Activated T-cell treated with anti-CD3 and anti-CD28 coated beads, Interleukin-2, amount 50 U/mL, for 4 hours (primary cell): ENCODE measurements at places on chromosomes 1 and 21. TPM values are rescaled to one million over a fixed set of nuclear protein-coding genes. Genes with fewer than 3 reads are reported as not detected.

The FHAD1 gene
- total RNA-seq, result 0.20 TPM

The CYP4A22 gene
- total RNA-seq, result not detected

The TPTE gene
- not detected for total RNA-seq

The NOS1AP gene
- 0.05 TPM for total RNA-seq

The SYT14 gene
- total RNA-seq, result not detected

The HORMAD1 gene
- total RNA-seq, result not detected

The CRNN gene
- total RNA-seq, result not detected

The ALPL gene
- total RNA-seq, result 0.33 TPM

The PROX1 gene
- 0.03 TPM for total RNA-seq

The KIF2C gene
- total RNA-seq, result 8.1 TPM

The PLPPR5 gene
- not detected for total RNA-seq

The TMEM63A gene
- total RNA-seq, result 7.1 TPM

The SERTAD4 gene
- total RNA-seq, result not detected

The HTR1D gene
- not detected for total RNA-seq

The IGFN1 gene
- total RNA-seq, result not detected

The S100PBP gene
- 14.9 TPM for total RNA-seq

The SFT2D2 gene
- 37.1 TPM for total RNA-seq

The KPRP gene
- not detected for total RNA-seq

The CHRM3 gene
- total RNA-seq, result 0.46 TPM

The SLC45A1 gene
- 0.61 TPM for total RNA-seq

The ANKRD34A gene
- 6.2 TPM for total RNA-seq

The CYYR1 gene
- total RNA-seq, result 0.08 TPM

The RYR2 gene
- total RNA-seq, result 0.05 TPM

The TNN gene
- not detected for total RNA-seq

The SMCP gene
- total RNA-seq, result not detected

The NBPF20 gene
- total RNA-seq, result 2.0 TPM

The MLLT11 gene
- 2.3 TPM for total RNA-seq

The CADM3 gene
- total RNA-seq, result not detected

The RABGAP1L gene
- total RNA-seq, result 23.2 TPM

The PIK3R3 gene
- total RNA-seq, result 1.7 TPM

The MROH7 gene
- total RNA-seq, result 0.08 TPM

The GRIK1 gene
- total RNA-seq, result not detected

The PTPN14 gene
- 1.3 TPM for total RNA-seq
